ENCODE measurements at places on chromosomes 5 and 9.

GRCh38 chr5:79983618-79984017 lies 7.4 kb downstream of the MTX3 start:
- no peak for DNase-seq

DNA sequence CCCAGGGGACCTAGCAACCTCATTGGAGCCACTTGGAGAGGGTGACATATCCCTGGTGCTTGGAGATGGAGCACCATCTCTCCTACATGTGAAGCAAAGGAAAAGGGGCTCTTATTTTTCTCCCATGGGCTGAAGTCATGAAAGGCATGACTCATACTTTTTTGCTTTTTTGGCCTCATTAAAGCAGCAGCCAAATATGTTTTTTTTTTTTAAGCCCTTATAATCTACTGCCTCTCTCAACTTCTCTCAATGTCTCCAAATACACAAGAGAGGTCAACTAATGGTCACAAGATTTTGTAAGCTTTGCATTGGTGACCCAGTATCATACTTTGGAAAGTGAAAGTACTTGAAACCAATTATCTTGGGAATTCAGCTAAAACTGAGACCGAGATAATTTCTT lies 1.6 kb upstream of the CFAP90 start:
- no peak for DNase-seq

DNA sequence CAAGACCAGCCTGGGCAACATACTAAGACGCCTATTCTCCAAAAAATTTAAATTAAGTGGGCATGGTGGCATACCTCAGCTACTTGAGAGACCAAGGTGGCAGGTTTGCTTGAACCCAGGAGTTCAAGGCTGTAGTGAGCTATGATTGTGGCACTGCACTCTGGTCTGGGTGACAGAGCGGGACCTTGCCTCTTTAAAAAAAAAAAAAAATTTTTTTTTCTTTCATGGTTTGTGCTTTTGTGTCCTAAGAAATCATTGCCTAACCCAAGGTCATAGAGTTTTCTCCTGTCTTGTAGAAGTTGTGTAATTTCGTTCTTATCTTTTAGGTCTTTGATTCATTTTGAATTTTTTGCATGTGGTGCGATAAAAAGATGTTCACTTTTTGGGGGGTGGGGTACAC lies 12.3 kb downstream of the GPBP1 start:
- DNase-seq, result no peak

- DNase-seq, result no peak
Measured at GRCh38 chr9:84677080-84677479, 7.6 kb downstream of the NTRK2 start.

- DNase-seq, result no peak
Measured at GRCh38 chr5:155530046-155530445, 516.5 kb downstream of the KIF4B start.

GRCh38 chr5:171968531-171968930 lies 37.9 kb downstream of the FBXW11 start:
- no peak for DNase-seq

- no peak for DNase-seq
Measured at GRCh38 chr5:10565785-10566542, 2.1 kb downstream of the ANKRD33B start.

- no peak for DNase-seq
Measured at GRCh38 chr5:122947772-122948171, 88.8 kb downstream of the PPIC start.

- no peak for DNase-seq
Measured at GRCh38 chr9:138104251-138105122, 226.9 kb downstream of the CACNA1B start.

DNA sequence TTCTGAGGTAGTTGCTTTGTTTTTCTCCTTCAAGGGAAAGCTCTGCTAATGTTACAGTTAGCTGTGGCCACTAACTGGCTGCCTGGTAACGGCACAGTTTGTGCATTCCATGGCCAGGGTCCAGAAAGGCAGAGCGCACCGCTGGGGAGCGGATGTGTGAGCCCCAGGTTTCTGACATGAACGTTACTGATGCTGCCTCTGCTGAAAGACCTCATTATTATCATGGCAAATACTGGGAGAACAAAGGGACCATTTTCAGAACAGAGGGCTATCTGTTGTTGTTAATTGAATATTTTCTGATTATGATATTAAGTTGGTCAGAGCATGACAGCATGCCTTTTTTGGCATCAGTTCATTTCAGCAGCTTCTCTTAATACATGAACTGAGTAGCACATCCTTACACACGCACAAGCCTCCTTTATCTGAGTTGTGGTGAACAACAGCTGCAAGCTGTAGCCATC lies 134.1 kb downstream of the NUDT12 start:
- DNase-seq, result peak; percentile 29

GRCh38 chr5:73678322-73678740 lies 52.3 kb downstream of the ARHGEF28 start:
- no peak for DNase-seq

GRCh38 chr9:124222109-124222508 lies 35.6 kb upstream of the NEK6 start:
- DNase-seq, result no peak

DNA sequence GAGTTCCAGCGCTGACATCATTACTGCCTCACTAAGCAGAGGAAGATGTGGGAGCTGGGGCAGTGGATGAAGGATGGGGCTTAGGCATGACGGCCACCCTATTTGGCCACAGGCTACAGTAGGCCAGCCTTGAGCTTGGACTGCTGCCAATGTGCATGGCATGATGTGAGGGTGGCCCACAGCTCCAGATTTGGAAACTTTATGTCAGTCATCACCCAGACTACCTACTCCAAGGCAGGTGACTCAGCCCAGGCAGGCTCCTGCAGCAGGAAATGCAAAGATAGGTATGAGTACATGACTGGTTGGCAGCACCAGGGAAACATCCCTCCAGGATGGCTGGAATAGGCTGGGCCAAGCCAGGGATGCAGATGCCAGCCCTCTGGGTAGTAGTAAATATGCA lies 303.6 kb downstream of the SPOCK1 start:
- no peak for DNase-seq
